ENCODE measurements at places on chromosomes 11 and 22. TPM values are rescaled to one million over a fixed set of nuclear protein-coding genes. Genes with fewer than 3 reads are reported as not detected.

The ZC3H12C gene
- 0.45 TPM for total RNA-seq

DNA sequence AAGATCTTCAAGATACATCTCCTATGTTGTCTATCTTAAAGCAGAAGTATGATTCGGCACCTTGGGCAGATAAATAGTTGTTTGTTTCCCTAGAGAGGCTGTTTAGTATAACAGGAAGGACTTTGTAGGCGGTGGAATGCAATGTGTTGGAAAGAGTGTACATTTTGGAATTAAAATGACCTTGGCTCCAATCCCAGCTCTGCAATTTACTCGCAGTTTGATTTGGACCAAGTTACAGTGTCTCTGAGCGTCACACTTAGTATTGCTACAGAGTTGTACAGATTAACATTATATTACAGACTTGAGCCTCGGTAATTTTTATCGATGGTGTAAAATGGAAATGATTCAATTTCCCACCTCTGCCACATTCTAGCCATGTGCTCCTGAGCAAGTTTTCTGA lies 265.3 kb downstream of the OPCML start:
- no peaks in the 10 kb centered on the region for H3K4me1 ChIP-seq
- no peak overlapping the region for H3K4me3 ChIP-seq
- DNase-seq: no peak
- no peak overlapping the region for H3K27ac ChIP-seq

- H3K4me3 ChIP-seq: no peak overlapping the region
- no peak for DNase-seq
- H3K4me1 ChIP-seq: peaks cover 4% of the 10 kb centered on the region
Observed at GRCh38 chr11:113332638-113333329, 18.4 kb downstream of the TTC12 start.

DNA sequence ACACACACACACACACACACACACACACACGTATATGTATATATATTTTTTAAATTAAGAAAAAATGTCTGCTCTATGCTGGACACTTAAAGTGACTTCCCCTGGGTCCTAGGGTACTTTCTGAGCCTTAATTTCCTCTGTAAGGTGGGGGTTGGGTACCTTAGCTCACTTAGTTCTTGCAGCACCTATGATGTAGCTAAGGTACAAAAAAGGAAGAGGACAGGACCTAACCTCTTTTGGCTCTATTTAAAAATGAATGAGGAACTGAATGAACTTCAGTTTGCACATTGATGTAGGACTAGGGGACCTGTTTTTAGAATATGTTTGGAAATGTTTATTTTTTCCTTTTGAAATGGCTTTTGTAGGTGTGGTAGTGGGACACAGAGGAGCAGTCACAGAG lies 11.1 kb downstream of the SREBF2 start:
- no peak overlapping the region for H3K4me3 ChIP-seq
- DNase-seq: no peak
- no peaks in the 10 kb centered on the region for H3K27me3 ChIP-seq
- peaks cover 51% of the 10 kb centered on the region for H3K36me3 ChIP-seq

The TMEM123 gene
- 234 TPM for total RNA-seq

GRCh38 chr22:24016156-24016555 lies 5.1 kb downstream of the CABIN1 start:
- H3K27ac ChIP-seq: no peak overlapping the region
- peaks cover 32% of the 10 kb centered on the region for H3K36me3 ChIP-seq
- peaks cover 35% of the 10 kb centered on the region for H3K4me1 ChIP-seq
- no peak overlapping the region for H3K4me3 ChIP-seq
- DNase-seq: no peak

DNA sequence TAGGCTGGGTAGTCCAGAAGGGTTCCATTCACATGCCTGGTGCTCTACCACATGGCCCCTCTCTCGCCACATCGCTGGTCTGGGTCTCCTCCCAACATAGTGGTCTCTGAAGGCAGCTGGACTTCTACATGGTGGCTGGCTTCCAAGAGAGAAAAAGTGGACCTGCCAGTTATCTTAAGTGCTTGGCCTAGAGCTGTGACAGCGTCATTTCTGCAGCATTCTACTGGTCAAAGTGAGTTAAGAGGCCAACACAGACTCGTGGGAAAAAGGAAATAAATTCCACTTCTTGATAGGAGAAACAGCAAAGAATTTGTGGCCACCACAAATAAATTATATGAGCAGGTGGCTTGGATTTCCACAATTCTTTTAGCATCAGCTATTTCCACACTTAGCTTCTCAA lies 21.0 kb upstream of the BARX2 start:
- H3K27ac ChIP-seq: no peak overlapping the region
- no peaks in the 10 kb centered on the region for H3K36me3 ChIP-seq
- DNase-seq: no peak
- no peak overlapping the region for H3K4me3 ChIP-seq

GRCh38 chr11:92916299-92916698 lies 53.2 kb upstream of the MTNR1B start:
- no peaks in the 10 kb centered on the region for H3K4me1 ChIP-seq
- no peak overlapping the region for H3K4me3 ChIP-seq
- no peak overlapping the region for H3K27ac ChIP-seq
- no peaks in the 10 kb centered on the region for H3K36me3 ChIP-seq

The P2RX6 gene
- 0.25 TPM for total RNA-seq

The OR52N4 gene
- total RNA-seq: 1.1 TPM

DNA sequence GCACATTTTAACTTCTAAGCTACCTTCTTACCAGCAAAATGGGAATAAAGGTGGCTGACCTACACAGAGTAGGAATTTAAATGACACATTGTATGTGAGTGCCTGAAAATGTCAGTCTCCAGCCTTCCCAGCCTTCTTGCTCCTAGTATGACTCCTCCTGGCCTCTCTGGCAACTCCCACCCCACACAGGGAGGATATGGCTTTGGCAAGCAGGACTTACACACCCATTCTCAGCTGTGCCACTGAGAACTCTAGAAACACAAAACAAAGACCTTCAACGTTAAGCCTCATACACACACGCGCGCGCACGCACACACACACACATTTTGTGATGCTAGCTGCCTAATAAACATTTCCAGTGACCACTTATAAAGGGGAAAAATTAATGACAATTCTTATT lies 65.8 kb downstream of the PACSIN2 start:
- no peak overlapping the region for H3K4me3 ChIP-seq
- H3K36me3 ChIP-seq: no peaks in the 10 kb centered on the region

DNA sequence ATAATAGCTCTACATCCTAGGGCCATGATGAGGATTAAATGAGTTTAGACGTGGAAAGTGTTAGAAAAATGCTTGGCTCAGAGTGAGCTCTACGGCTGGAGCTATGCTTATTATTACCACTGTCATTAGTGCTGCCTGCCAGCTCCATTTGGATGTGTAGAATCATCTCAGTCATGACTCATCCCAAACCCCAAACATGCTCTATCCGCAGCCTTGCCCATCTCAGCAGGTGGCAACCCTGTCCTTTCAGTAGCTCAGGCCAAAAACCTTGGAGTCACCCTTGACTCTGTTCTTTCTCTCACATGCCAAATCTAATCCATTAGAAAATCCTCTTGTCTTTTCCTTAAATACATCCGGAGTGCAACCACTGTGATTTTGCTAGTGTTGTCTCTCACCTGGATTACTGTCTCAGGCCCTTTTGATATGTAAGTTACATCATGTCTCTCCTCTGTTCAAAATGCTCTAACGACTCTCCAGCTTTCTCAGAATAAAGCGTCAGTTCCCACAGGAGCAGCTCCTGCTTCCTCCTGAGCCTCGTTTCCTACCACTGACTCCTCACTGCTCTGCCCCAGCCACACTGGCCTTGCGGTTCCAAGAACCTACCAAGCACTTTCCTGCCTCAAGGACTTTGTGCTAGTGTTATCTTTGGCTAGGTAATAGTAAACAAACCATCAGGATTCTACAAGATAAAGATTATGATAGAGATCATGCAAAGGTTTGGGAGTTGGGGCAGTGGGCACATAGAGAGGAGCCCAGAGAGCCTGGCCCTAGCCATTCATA lies 10.5 kb upstream of the CHRM1 start:
- DNase-seq: no peak
- H3K36me3 ChIP-seq: no peaks in the 10 kb centered on the region
- H3K4me3 ChIP-seq: no peak overlapping the region
- H3K27me3 ChIP-seq: peaks cover 34% of the 10 kb centered on the region
- no peak overlapping the region for H3K27ac ChIP-seq

GRCh38 chr11:108144615-108145014 lies 23.2 kb downstream of the ACAT1 start:
- no peak overlapping the region for H3K4me3 ChIP-seq
- peaks cover 15% of the 10 kb centered on the region for H3K4me1 ChIP-seq
- no peaks in the 10 kb centered on the region for H3K27me3 ChIP-seq
- DNase-seq: no peak
- peaks cover 67% of the 10 kb centered on the region for H3K36me3 ChIP-seq

The TRIM49 gene
- not detected for total RNA-seq

The OR8A1 gene
- total RNA-seq: not detected

DNA sequence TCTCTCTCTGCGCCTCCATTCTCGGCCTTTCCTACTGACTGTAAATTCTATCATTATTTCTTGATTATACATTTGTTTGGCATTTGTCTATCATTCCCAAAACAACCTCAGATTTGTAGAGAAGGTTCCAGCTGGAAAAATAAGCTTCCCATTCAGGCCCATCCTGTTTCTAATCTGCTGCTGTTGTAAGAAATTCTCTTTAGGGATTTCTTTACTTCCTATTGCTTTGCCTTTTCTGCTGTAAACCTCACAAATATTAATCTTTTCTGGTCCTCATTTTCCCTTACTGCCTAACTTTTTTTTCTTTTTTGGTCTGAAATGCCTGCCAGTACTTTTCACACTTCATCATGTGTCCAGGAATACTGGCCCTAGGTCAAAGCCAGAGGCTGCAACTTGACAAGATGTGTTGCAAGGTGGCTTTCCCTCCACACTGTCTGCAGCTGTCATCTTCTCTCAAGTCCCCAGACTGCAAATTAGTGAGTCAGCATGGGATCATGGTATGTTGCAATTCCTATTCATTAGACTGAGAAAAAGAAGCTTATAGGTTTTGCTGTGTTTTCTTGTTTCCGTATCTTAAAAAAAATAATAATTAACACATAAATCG lies 858.7 kb upstream of the CHORDC1 start:
- DNase-seq: no peak
- H3K27me3 ChIP-seq: no peaks in the 10 kb centered on the region
- H3K27ac ChIP-seq: no peak overlapping the region
- H3K36me3 ChIP-seq: no peaks in the 10 kb centered on the region

The LIN7C gene
- 28.9 TPM for total RNA-seq

The POLD3 gene
- total RNA-seq: 56.0 TPM

GRCh38 chr22:19522190-19522880 lies 1.9 kb downstream of the CLDN5 start:
- peaks cover 22% of the 10 kb centered on the region for H3K27me3 ChIP-seq
- peaks cover 9% of the 10 kb centered on the region for H3K4me1 ChIP-seq
- H3K27ac ChIP-seq: no peak overlapping the region
- peaks cover 20% of the 10 kb centered on the region for H3K36me3 ChIP-seq

The KLHL35 gene
- total RNA-seq: 0.77 TPM

DNA sequence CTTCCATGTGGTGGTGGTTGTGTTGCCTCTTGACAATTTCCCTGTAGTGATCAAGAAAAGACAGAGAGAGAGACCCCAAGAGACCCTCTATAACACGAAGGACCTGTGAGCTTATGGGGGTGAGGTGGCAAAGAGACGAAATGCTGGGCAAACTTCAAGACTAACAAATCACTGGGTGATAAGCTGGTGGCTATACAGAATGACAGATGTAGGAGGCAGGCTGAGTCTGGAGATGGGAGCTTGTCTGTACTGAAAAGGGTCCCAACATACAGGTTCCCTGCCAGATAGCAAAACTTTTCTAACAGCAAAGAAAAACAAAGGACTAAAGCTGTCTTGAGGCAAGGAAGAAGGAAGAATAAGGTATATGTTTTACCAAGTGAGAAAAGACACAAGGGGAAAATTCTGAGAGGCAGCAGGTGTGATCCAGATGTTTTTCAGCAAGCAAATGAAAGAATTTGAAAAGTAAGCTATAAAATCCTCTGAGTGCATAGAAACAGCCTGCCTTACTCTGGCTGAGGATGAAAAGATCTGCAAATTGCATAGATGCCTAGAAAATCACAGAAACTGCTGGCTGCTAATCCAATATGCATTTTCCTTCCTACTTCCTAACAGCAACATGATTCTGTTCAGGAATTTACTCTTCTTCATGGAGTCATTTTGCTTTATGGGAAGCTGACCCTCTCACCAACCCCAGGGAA lies 21.9 kb upstream of the LYVE1 start:
- DNase-seq: no peak
- no peak overlapping the region for H3K4me3 ChIP-seq
- H3K27ac ChIP-seq: no peak overlapping the region
- H3K4me1 ChIP-seq: no peaks in the 10 kb centered on the region

- H3K4me1 ChIP-seq: no peaks in the 10 kb centered on the region
- H3K4me3 ChIP-seq: no peak overlapping the region
- H3K27ac ChIP-seq: no peak overlapping the region
Observed at GRCh38 chr11:113193016-113193415, 121.4 kb upstream of the TTC12 start.

- H3K4me3 ChIP-seq: peak overlapping the region; percentile 21
- peaks cover 2% of the 10 kb centered on the region for H3K36me3 ChIP-seq
- H3K27me3 ChIP-seq: no peaks in the 10 kb centered on the region
- peak; percentile 85 for DNase-seq
- peak overlapping the region; percentile 77 for H3K27ac ChIP-seq
Observed at GRCh38 chr11:34243600-34244464, 114.0 kb downstream of the ABTB2 start.

GRCh38 chr11:68798221-68798813 lies 43.4 kb downstream of the CPT1A start:
- peak; percentile 66 for DNase-seq
- H3K27ac ChIP-seq: no peak overlapping the region
- no peaks in the 10 kb centered on the region for H3K27me3 ChIP-seq
- no peak overlapping the region for H3K4me3 ChIP-seq

The DCPS gene
- total RNA-seq: 17.2 TPM

The MYRF gene
- 1.6 TPM for total RNA-seq

The POU2AF2 gene
- not detected for total RNA-seq

The SCUBE1 gene
- total RNA-seq: 0.07 TPM

- no peak overlapping the region for H3K27ac ChIP-seq
- no peak for DNase-seq
- peaks cover 6% of the 10 kb centered on the region for H3K27me3 ChIP-seq
- H3K4me1 ChIP-seq: peaks cover 3% of the 10 kb centered on the region
Observed at GRCh38 chr11:86369668-86370067, 5.0 kb upstream of the CCDC81 start.

The RABL2B gene
- 22.5 TPM for total RNA-seq

- H3K4me3 ChIP-seq: no peak overlapping the region
- H3K27ac ChIP-seq: peak overlapping the region; percentile 58
- H3K4me1 ChIP-seq: peaks cover 18% of the 10 kb centered on the region
- H3K36me3 ChIP-seq: peaks cover 50% of the 10 kb centered on the region
- peak; percentile 17 for DNase-seq
- H3K27me3 ChIP-seq: no peaks in the 10 kb centered on the region
Observed at GRCh38 chr11:90204832-90205646, 17.8 kb downstream of the CHORDC1 start.

DNA sequence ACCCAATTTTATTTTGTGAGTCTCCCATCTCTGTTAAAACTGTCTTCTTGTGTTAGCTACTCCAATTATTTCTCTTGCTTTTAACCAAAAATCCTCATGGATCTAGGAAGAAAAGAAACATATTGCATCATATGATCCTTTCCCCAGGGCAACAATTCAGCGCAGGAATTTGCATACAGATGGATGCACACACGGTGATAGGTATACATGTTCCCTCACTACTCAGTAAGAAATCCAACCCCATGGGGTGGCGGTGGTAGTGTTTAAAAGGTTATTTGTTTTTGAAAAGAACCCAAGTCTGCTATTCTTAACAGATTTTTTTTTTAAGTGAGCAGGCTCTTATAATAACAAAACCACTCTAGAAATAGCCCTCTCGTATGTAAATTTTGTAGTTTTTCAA lies 4.2 kb upstream of the SYN3 start:
- no peaks in the 10 kb centered on the region for H3K36me3 ChIP-seq
- H3K4me3 ChIP-seq: no peak overlapping the region
- no peak overlapping the region for H3K27ac ChIP-seq

The OR5L1 gene
- not detected for total RNA-seq

The EIF4ENIF1 gene
- 50.5 TPM for total RNA-seq

All from activated CD8-positive, alpha-beta T cell treated with anti-CD3 and anti-CD28 coated beads for 36 hours (primary cell).